ENCODE measurements at places on chromosomes 3 and 15.
A peak's percentile ranks its signal among the peaks of the same experiment; 100 is the strongest.

GRCh38 chr3:25441234-25441856 lies 13.3 kb downstream of the RARB start:
- no peaks in the 10 kb centered on the region for H3K4me1 ChIP-seq
- no peak overlapping the region for H3K27ac ChIP-seq
- H3K27me3 ChIP-seq, result no peaks in the 10 kb centered on the region
- no peaks in the 10 kb centered on the region for H3K36me3 ChIP-seq
- H3K4me3 ChIP-seq, result no peak overlapping the region

- H3K4me3 ChIP-seq, result no peak overlapping the region
- H3K27me3 ChIP-seq, result no peaks in the 10 kb centered on the region
- no peak overlapping the region for H3K27ac ChIP-seq
- no peaks in the 10 kb centered on the region for H3K4me1 ChIP-seq
These were observed 268.4 kb upstream of the ROPN1 start for GRCh38 chr3:124260206-124260915.

DNA sequence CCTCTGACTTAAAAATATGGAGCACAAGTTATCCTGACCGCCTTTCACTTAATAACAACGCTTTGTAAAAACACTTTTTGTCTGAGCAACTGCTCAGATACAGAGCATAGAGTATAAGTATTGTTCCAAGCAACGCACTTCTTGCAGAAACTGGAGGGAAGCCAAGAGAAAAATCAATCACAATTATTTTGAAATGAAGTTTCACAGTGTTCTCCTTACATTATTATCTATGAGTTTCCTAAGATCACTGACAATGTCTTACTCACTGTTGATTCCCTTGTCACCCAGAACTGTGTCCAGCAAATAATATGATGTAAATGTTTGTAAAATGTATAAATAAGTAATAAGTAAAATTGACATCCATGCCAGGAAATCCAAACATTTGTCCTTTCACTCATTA lies 184.6 kb upstream of the GPR149 start:
- H3K4me3 ChIP-seq, result no peak overlapping the region
- no peak overlapping the region for H3K27ac ChIP-seq
- no peaks in the 10 kb centered on the region for H3K27me3 ChIP-seq

GRCh38 chr3:196181127-196181546 lies 30.1 kb downstream of the ZDHHC19 start:
- H3K27me3 ChIP-seq, result no peaks in the 10 kb centered on the region
- H3K36me3 ChIP-seq, result no peaks in the 10 kb centered on the region
- H3K27ac ChIP-seq, result no peak overlapping the region

DNA sequence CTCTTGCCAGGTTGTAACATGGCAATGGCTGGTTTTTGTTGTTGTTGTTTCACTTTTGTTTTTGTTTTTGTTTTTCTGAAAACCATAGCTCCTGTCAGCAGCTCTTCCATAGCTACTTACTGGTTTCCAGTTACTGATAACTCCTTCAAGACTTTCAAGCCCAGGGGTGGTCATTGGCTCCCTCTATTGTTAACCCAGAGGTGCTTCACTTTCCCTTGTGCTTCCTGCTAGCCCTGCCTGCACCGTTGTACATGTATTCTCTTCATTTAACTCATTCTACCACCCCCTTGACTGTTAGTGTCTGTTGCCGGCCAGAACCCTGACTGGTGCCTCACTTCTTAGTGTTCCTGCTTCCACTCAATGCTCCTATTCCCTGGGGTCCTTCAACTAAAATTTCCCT lies 4.2 kb upstream of the TRAT1 start:
- no peaks in the 10 kb centered on the region for H3K4me1 ChIP-seq
- H3K27ac ChIP-seq, result no peak overlapping the region
- H3K36me3 ChIP-seq, result no peaks in the 10 kb centered on the region
- peak; percentile 37 for DNase-seq

- peaks cover 3% of the 10 kb centered on the region for H3K4me1 ChIP-seq
- no peak overlapping the region for H3K4me3 ChIP-seq
- H3K27me3 ChIP-seq, result no peaks in the 10 kb centered on the region
- H3K27ac ChIP-seq, result no peak overlapping the region
- no peak for DNase-seq
These were observed 70.0 kb upstream of the ABHD2 start for GRCh38 chr15:89018207-89018606.

DNA sequence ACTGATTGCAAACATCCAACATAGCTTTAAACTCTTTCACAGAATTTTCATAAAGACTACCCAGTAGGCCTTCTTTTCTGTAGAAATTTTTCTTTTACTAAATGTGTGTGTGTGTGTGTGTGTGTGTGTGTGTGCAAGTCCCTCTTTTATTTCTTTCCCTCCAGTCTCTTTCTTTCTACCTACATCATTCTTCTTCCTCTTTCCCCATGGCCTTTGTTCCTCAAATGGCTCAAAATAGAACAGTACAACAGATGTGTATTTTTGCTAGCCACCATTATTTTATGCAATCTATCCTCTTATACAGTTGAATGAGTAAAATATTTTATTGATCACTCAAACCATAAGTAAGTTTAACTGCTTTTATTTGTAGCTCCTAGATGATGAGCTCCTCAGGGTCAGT lies 76.4 kb downstream of the USF3 start:
- DNase-seq, result no peak
- H3K36me3 ChIP-seq, result no peaks in the 10 kb centered on the region
- H3K4me3 ChIP-seq, result no peak overlapping the region
- no peak overlapping the region for H3K27ac ChIP-seq

DNA sequence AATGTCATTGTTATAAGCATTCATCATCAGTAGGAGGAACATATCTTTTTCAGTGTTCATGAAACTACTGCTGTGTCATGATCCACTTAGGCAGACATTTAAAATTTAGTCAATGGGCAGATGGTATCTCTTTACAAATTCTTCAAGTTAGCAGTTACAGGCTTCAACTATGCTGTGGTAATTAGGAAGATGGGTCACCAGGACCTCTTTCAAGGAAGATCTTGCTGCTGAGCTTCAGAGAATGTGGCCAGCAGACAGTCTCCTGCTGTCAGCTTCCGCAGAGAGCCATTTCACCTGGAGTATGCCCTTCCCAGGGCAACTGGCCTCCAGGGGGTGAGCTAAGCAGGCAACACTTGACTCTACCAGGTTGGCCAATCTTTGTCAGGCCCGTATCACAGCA lies 19.4 kb downstream of the IFT57 start:
- no peak overlapping the region for H3K4me3 ChIP-seq
- no peaks in the 10 kb centered on the region for H3K27me3 ChIP-seq
- H3K4me1 ChIP-seq, result peaks cover 1% of the 10 kb centered on the region
- H3K36me3 ChIP-seq, result no peaks in the 10 kb centered on the region
- DNase-seq, result no peak
- H3K27ac ChIP-seq, result no peak overlapping the region

GRCh38 chr3:23701716-23702597 lies 103.8 kb upstream of the UBE2E1 start:
- DNase-seq, result no peak
- no peaks in the 10 kb centered on the region for H3K36me3 ChIP-seq

- no peak for DNase-seq
- H3K4me3 ChIP-seq, result no peak overlapping the region
- no peaks in the 10 kb centered on the region for H3K36me3 ChIP-seq
- H3K27me3 ChIP-seq, result no peaks in the 10 kb centered on the region
- no peaks in the 10 kb centered on the region for H3K4me1 ChIP-seq
These were observed 178.3 kb downstream of the SUCNR1 start for GRCh38 chr3:152051501-152052404.

DNA sequence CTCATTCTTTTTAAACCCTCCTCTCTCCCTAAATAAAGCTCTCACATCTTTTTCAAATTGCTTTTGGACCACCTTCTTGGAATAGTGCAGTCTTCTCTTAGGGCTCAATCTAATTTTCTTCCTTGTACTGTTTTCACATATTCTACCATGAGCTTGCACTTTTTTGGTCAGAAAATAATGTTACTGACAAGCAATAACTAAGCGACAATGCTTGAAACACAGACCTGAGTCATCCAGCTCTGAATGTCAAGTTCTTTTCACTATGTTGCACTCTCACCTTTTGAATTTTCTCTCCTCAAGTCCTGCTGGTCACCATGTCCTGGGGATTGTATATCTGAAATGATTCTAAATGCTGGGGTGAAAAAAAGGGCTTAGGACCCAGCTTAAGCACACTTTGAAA lies 8.9 kb downstream of the TNFAIP8L3 start:
- H3K36me3 ChIP-seq, result no peaks in the 10 kb centered on the region
- H3K4me3 ChIP-seq, result no peak overlapping the region
- H3K4me1 ChIP-seq, result peaks cover 4% of the 10 kb centered on the region

DNA sequence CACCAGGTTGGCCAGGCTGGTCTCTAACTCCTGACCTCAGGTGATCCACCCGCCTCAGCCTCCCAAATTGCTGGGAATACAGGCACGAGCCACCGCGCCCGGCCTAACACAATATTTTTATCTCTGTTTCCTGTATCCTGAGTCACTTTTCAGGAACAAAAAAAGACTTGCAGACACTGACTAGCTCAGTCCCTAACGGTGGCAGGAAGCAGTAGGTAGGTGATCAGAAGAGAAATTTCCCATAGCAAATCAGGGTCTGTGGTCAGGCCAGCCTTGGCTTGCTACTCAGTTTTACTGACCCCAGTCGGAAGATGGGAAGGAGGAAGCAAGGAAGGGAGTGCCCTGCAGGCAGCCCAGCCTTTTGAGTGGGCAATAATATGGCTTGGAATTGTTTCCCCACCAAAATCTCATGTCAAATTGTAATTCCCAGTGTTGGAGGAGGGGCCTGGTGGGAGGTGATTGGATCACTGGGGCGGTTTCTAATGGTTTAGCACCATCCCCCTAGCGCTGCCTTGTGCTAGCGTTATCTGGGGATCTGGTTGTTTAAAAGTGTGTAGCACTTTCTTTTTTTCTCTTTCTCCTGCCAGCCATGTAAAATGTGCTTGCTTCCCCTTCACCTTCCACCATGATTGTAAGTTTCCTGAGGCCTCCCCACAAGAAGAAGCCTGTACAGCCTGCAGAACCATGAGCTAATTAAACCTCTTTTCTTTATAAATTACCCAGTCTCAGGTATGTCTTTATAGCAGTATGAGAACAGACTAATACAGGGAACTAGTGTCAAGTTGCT lies 19.5 kb upstream of the CDCP1 start:
- no peaks in the 10 kb centered on the region for H3K27me3 ChIP-seq
- H3K4me1 ChIP-seq, result peaks cover 2% of the 10 kb centered on the region
- no peaks in the 10 kb centered on the region for H3K36me3 ChIP-seq
- H3K27ac ChIP-seq, result no peak overlapping the region
- no peak for DNase-seq
- no peak overlapping the region for H3K4me3 ChIP-seq

DNA sequence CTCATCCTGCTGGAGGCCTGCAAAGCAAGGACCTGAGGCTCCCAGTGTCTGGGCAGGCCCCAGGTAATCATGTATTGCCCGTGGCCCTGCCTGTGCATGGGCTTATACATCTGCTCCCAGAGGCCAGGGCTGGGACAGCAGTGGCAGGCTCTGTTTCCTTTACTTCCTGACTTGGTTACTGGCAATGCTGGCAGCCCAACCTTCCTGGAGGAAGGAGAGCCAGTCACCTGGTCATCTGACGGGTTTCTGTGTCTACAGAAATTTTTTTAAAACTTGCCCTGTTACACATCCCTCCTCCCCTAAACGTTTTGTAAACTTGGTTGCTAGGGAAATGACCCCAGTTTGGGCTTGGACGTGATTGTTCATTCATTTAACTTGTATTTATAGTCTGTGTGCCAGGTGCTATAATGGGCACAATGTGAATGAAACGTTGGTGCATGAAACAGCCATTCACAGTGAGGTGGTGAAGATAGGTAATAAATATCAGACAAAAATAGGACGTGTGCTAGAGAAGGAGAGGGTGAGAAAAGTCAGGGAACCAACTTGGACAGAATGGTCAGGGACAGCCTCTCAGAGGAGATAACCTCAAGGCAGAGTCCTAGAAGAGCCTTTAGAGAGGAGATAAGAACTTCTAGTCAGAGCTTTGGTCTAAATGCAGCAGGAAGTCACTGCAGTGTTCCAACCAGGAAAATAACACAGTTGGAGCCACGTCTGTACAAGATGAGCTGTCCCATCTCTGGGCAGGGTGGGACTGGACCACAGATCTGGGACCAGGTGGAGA lies 14.1 kb downstream of the TEX264 start:
- H3K4me3 ChIP-seq, result no peak overlapping the region
- H3K4me1 ChIP-seq, result peaks cover 4% of the 10 kb centered on the region
- no peak for DNase-seq
- no peaks in the 10 kb centered on the region for H3K36me3 ChIP-seq
- H3K27me3 ChIP-seq, result no peaks in the 10 kb centered on the region
- no peak overlapping the region for H3K27ac ChIP-seq

- peaks cover 3% of the 10 kb centered on the region for H3K27me3 ChIP-seq
- no peak for DNase-seq
- no peaks in the 10 kb centered on the region for H3K4me1 ChIP-seq
- no peak within 1 kb of the TSS for H3K4me3 ChIP-seq
These were observed at the start of gene SLC2A2 for GRCh38 chr3:171026597-171027293. Gene SLC2A2 (minus strand): TSS chr3:171026720. CDS start chr3:171026670, 50 bp downstream.

DNA sequence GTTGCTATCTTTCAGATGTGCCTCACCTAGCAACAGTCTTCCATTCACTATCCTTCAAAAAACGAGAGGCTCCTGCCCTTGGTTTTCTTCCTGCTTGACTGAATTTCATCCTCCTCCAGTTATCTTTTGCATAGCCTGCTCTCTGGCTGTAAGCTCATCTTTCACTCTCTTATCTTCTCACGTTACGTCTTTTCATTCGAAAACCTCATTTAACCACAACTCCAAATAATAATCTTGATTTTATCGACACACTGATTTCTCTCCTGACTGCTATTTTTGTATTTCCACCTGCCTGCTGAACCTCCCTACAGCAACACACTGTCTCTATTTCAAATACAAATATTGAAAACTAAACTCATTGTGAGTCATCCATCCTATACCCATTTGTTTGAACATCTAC lies 230.7 kb upstream of the TMC3 start:
- H3K27me3 ChIP-seq, result no peaks in the 10 kb centered on the region
- H3K36me3 ChIP-seq, result no peaks in the 10 kb centered on the region
- H3K4me1 ChIP-seq, result no peaks in the 10 kb centered on the region
- no peak overlapping the region for H3K27ac ChIP-seq
- no peak for DNase-seq

DNA sequence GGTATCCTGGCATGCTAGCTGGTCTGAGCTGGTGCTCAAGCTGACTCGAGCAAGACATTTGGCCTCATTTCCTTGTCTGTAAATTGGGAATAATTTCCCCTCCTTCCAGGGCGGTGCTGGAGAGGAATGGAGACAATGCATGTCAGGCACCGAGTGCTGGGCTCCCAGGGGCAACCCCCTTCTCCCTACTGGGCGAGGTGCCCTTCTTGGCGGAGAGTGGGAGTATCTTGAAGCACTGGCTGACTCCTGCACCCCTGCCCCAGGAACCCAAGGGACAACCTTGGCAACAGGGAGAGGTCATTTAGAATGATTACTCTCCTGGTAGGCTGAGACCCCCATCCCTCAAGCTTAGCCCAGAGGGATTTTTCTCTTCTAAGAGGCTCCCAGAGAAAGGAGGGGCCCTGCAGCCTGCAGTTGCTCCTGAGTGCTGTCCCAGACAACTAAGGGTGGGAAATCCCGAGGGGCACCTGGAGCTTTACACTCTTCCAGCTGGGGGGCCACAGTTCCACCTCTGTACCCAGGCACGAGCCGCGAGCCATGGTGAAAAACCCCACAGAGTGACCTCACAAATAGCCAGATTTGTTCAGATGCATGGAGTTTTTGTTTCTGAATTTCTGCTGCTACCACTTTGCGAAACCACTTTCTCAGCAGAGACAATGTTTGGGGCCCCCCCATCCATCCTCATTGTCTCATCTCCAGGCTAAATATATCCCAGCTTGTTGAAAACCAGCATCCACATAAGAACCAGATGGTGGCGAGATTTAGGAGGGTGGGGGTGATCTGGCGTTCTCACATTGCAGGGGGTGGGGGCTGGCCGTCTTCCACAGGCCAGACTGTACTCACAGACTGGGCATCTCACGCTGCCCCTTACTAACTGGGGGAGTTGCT lies 44.8 kb downstream of the ABTB1 start:
- H3K4me1 ChIP-seq, result 0 out of 2 replicates have a peak, but pooled peaks cover 1% of the 10 kb centered on the region
- no peak for DNase-seq
- H3K27me3 ChIP-seq, result no peaks in the 10 kb centered on the region
- no peaks in the 10 kb centered on the region for H3K36me3 ChIP-seq
- no peak overlapping the region for H3K27ac ChIP-seq
- no peak overlapping the region for H3K4me3 ChIP-seq

Data from iPS DF 6.9 (cell line).